ENCODE measurements at places on chromosomes 12 and 14.

- no peak for DNase-seq
These were observed 311.5 kb downstream of the ATP23 start for GRCh38 chr12:58252914-58253313.

DNA sequence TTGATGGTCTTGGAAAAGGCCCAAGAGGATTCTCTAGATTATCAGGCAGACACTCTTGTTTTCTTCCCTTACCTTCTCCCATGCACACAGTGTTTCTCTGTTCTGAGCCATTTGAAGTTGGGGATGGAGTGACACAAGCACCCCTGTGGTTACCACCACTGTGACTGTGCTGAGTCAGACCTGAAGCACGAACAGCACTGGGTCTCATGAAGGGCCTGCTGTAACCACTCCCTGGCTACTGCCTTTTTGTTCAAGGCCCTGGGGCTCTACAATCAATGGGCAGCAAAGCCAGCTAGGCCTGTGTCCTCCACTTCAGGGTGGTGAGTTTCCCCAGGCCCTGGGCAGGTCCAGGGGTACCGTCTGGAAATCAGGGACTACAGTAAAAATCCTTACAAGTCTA lies 65.5 kb downstream of the TSPAN8 start:
- DNase-seq: no peak

GRCh38 chr14:79852950-79853744 lies 358.2 kb downstream of the DIO2 start:
- no peak for DNase-seq

- DNase-seq: no peak
These were observed 195.5 kb downstream of the EGLN3 start for GRCh38 chr14:33755358-33755757.

- DNase-seq: no peak
These were observed 65.2 kb downstream of the ZC3H14 start for GRCh38 chr14:88628033-88628432.

- no peak for DNase-seq
These were observed 1796.3 kb upstream of the FLRT2 start for GRCh38 chr14:83733670-83734069.

- DNase-seq: no peak
These were observed 5.9 kb downstream of the DDHD1 start for GRCh38 chr14:53147208-53147607.

DNA sequence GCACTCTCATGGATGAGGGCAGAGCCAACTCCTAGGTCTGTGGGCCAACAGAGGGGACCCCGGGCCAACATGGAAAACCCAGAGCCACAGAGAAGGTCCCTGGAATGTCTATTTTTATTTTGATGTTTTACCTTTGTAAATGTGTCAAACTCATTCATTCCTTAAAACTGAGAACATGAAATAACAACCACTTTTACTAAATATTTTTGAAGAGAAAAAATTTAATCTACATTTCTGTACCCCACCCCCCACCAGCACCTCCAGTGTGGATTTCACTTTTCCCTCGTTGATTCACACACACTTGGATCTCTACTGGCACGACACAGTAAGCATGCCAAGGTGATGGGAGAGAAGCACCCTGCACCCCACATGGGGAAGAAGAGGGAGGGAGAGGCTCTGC lies 6.7 kb downstream of the KRT77 start:
- DNase-seq: no peak

DNA sequence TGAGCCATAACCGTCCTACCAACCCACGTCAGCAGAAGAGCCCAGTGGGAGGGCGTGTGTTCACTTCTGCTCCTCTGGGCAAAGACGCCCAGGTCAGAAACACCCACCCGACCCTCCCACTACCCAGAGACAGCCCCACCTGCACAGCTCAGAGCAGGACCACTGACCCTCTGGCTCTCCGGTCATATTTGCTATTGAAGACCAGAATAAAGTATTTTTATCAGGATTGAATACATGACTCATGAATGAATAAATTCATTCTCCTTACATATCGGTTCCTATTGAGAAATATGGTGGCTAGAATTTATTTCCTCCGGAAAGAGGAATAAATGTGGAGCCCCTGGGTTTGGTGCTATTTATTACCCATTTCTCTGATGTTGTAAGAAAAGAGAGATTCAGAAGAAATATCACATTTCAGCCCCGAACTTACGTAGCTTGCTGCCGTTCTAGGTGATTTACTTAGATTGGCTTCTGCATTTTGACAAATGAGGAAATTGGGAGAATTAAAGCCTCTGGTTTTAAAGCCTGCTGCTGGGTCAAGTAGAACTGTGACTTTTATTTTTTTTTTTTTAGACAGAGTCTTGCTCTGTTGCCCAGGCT lies 36.4 kb upstream of the P2RX7 start:
- no peak for DNase-seq

- no peak for DNase-seq
These were observed 91.8 kb upstream of the EEA1 start for GRCh38 chr12:93020631-93021597.

DNA sequence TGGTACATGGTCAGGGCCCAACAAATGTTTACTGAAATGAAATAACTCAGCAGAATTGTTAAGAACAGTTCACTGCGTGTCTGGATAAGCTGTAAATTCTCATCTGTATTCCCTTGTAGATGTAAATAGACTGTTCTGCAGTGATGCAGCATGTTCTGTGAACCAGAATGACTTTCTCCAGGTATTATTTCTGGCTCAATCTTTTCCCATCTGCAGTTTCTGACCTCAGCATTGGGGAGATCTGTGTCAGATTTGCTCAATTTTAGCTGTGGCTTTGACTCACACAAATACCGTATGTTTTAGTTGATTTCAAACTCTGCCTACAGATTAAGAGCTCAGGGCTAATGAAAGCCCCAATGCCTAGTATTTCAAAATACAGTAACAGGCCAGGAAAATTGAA lies 49.2 kb upstream of the DICER1 start:
- no peak for DNase-seq

DNA sequence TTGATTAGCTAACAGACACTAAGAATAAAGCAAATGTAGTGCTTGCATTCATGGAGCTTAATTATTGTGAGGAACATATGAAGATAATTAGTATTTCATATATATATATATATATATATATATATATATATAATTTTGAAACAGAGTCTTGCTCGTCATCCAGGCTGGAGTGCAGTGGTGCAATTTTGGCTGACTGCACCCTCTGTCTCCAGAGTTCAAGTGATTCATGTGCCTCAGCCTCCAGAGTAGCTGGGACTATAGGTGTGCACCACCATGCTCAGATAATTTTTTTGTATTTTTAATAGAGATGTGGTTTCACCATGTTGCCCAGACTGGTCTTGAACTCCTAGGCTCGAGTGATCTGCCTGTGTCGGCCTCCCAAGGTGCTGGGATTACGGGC lies 1091.6 kb upstream of the TMEM132C start:
- no peak for DNase-seq

DNA sequence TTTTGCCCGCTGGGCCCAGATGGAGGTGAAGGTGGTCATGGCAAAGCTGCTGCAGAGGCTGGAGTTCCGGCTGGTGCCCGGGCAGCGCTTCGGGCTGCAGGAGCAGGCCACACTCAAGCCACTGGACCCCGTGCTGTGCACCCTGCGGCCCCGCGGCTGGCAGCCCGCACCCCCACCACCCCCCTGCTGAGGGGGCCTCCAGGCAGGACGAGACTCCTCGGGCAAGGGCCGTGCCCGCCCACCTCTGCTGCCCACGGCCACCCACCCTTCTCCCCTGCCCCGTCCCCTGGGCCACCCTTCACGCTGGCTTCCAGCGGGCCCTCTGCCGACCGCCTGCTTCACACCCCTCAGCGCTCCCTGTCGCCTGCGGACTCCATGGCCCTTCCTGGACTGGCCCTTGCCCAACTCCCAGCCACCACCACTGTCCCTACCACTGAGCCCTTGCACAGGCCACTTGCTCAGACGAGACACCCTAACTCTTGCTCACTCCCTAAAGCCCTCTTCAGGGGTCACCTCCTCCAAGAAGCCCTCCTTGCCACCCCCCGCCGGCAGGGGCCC lies 42.5 kb downstream of the CYP46A1 start:
- DNase-seq: no peak

- DNase-seq: no peak
These were observed 26.9 kb upstream of the RXYLT1 start for GRCh38 chr12:63752841-63753240.

GRCh38 chr12:42326541-42327226 lies 717 bp downstream of the PPHLN1 start:
- peak; percentile 30 for DNase-seq

DNA sequence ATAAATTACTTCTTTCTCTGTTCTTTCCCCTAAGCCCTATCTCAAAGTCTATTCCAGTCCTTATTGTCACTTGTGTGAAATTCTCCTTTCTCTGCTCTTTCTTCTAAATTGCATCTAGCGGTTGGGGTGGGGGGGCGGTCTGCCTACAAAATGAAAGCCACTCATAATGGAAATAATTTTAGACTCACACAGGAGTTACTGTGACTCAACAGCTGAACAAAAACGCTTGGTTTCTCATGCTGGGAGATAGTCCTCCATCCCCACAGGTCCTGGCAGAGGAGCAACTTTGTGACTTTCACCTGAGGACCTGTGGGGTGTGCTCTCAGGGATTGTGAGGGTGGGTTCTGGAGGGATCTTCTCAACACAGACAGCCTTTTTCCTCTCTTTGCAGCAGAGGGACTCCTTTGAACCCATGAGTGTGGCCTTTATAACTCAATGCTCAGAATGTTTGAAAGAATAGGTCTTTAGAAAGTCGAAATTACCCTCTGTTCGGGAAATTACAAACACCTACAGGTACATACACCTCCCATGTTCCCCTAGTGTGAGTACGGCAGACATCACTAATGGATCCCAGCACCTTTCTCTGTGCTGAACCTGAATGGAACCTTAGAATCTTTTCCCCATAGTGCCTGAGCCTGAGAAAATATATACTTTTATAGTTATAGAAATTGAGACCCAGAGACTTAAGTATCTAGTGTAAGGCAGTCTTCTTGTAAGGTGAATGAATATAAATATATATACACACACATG lies 109.7 kb downstream of the CHST11 start:
- no peak for DNase-seq

DNA sequence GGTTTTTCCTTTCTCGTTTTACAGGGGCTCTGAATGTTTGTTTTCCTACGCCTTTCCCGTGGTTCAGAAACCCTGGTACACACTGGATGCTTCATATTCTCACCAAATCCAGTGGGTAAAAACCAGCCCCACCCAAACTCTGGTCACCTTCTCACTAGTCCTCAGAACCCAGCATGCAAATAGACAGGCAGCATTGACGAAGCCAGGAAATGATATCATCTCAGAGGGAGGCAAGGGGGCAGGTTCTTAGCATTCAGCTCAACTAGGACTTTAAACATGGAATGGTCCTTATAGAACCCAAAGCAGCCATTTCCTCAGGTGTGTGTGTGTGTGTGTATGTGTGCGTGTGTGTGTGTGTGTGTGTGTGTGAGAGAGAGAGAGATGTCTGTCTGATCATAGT lies 142.0 kb downstream of the KCNK10 start:
- DNase-seq: no peak

- peak; percentile 66 for DNase-seq
These were observed 147.4 kb upstream of the EGLN3 start for GRCh38 chr14:34098045-34098984.

GRCh38 chr12:45309836-45310626 lies 94.1 kb downstream of the ANO6 start:
- DNase-seq: peak; percentile 54

DNA sequence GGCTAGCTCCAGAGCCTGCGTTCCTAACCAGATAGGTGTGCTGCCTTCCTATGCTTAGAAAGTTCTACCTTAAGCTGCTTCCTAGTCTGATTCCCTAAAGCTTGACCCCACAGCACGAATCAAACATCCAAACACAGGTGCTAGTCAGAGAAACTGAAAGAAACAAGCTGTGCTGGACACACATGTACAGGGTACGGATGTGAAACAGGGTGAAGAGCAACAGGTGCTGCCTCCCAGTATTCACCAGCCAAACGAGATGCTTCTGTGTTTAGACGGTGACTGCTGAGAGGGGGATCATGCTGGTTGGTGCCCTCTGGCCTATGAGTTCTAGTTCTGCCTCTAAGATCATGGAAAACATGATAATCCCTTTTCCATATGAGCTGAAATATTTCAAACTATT lies 105.3 kb downstream of the GRIP1 start:
- no peak for DNase-seq

DNA sequence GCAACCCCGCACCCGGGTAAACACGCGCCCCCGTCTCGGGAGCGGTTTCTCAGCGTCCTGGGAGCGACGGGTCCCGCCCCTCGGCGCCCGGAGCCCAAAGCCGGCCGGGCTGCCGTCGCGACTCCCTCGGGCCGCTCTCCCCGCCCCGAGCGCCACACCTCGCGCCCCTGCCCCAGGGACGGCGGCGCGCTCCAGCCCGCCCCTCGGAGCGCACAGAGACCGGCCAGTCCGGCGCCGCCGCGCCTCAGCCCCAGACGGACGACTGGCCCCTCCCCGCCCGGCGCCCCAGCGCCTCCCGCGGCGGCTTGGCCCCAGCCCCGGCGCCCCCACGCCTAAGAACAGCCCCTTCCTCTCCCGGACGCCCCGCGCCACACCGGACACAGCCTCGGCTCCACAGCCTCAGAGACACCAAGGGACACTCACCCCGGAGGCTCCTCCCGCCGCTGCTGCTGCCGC lies 411 bp downstream of the BTBD7 start:
- peak; percentile 48 for DNase-seq

- no peak for DNase-seq
These were observed 32.9 kb upstream of the CHST11 start for GRCh38 chr12:104423809-104424208.

GRCh38 chr12:1890119-1890703 lies 28.2 kb downstream of the CACNA2D4 start:
- peak; percentile 1 for DNase-seq

DNA sequence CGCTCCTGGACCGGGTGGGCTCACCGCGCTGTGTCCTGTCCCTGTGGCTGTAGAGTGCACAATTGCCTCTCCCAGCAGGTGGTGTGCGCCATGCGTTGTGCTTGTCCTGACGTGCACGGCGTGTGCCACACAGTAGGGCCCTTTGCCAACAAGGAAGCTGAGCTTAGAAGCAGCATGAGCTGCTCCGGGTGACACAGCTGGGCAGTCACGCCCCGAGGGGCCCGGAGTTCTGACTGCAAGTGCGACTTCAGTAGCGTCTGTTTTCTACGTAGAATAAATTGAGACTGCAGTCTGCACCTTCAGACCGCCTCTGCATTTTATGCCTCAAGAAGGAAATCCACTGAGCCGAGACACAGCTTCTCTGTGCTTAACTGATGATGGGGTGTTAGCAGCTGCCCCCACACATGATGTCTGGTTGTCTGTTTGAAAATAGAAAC lies 81.6 kb downstream of the ADGRD1 start:
- no peak for DNase-seq

GRCh38 chr12:97404543-97404942 lies 58.1 kb upstream of the RMST start:
- DNase-seq: no peak

DNA sequence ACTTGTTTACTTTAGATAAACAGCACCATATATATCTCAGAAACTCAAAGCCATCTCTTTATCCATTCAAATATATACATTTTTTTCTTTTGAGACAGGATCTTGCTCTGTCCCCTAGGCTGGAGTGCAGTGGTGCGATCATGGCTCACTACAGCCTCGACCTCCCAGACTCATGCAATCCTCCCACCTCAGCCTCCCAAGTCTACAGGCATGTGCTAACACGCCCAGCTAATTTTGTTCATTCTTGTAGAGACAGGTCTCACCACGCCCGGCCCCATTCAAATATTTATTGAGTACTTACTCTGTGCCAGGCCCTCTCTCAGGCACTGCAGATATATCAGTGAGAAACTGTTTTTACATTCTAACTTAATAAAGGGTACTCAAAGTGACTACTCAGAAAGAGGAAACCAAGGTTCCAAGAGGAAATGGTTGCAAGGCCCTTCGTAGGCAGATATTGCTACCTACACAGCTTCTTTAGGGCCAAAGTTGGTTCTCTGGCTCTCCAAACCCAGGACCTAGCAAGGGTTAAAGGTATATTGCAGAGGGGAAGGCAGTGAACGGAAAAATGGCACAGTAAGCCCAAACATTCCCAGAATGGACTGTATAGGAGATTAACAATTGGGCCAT lies 2.9 kb downstream of the ATXN3 start:
- no peak for DNase-seq
